ENCODE measurements at places on chromosomes 6 and 20. TPM values are rescaled to one million over a fixed set of nuclear protein-coding genes. Genes with fewer than 3 reads are reported as not detected.

The SLC35D3 gene
- total RNA-seq = not detected

The FAM209B gene
- total RNA-seq = not detected

The TGM3 gene
- total RNA-seq = 5.3 TPM

The SRSF6 gene
- total RNA-seq = 44.3 TPM

- DNase-seq = no peak
Observed at GRCh38 chr6:20058912-20059311, 153.4 kb downstream of the MBOAT1 start.

GRCh38 chr20:32451340-32451681 lies 93.2 kb downstream of the ASXL1 start:
- no peak for DNase-seq

GRCh38 chr6:57072108-57072507 lies 17.9 kb upstream of the ZNF451 start:
- no peak for DNase-seq

GRCh38 chr6:98092331-98092730 lies 742.0 kb upstream of the POU3F2 start:
- DNase-seq = no peak

GRCh38 chr20:49935746-49936152 lies 448 bp upstream of the RNF114 start:
- no peak for DNase-seq

GRCh38 chr20:6017880-6018279 lies 36.0 kb downstream of the LRRN4 start:
- DNase-seq = no peak

DNA sequence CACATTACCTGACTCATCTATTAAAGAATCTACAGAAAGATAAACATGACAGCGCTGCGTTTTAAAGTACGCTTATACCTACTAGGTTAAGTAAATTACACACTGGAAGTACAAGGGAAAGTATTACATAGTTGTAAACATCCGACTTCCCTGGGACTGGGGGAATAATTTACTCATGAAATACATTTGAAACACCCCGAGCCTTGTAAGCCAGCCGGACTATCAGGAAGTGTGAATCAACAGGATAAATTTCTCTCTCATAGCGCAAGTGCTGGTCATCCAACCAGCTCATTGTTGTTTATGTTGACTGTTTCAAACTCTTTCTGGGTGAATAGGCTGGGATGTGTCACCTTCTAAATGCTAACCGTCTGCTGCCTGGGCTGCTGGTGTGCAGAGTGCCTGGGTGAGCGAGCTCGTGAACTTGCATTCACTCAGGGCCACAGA lies 4.9 kb downstream of the BMP6 start:
- DNase-seq = peak; percentile 86

GRCh38 chr6:95848717-95849116 lies 167.1 kb upstream of the FUT9 start:
- no peak for DNase-seq

- DNase-seq = no peak
Observed at GRCh38 chr6:20207088-20207418, 5.2 kb downstream of the MBOAT1 start.

- peak; percentile 94 for DNase-seq
Observed at GRCh38 chr6:36678488-36679042, at the start of gene CDKN1A. Gene CDKN1A, plus strand, starts transcription at chr6:36678714. Its CDS starts 5,388 bp downstream, at chr6:36684102.

- no peak for DNase-seq
Observed at GRCh38 chr6:2767657-2768524, 2.7 kb downstream of the WRNIP1 start.

GRCh38 chr20:48107560-48107959 lies 322.3 kb upstream of the SULF2 start:
- no peak for DNase-seq

- no peak for DNase-seq
Observed at GRCh38 chr6:158565482-158566040, 5.7 kb downstream of the TMEM181 start.

DNA sequence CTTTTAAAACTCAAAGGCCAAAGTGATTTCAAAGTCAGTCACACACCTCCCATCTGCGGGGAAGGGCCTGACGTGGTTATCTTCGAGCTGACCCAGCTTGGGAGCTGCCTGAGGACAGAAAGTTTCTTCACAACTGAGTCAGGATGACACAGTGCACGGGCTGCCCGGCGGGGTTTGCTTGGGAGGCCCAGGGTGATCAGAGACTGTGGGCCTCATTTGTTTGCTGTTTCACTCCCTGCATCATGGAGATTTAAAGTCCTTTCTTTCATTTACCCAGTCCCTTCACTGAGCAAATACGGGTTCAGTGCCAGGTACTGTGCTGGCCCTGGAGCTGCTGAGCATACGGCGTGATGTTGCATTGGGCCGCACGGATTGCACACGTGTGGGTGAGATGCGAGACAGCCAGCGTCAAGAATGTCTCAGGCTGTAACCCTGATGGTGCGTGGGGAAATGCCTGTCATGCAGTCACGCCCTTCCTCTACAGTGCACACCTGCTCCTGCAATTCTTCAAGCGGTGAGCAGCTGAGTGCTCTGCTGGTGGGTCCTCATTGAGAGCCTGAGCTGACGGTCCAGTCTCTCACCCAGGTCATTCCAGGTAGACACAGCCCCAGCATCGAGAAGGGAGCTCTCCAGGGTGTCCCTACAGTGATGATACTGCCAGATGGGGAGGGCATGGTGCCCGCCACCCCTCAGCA lies 82.7 kb upstream of the PMEPA1 start:
- DNase-seq = no peak

DNA sequence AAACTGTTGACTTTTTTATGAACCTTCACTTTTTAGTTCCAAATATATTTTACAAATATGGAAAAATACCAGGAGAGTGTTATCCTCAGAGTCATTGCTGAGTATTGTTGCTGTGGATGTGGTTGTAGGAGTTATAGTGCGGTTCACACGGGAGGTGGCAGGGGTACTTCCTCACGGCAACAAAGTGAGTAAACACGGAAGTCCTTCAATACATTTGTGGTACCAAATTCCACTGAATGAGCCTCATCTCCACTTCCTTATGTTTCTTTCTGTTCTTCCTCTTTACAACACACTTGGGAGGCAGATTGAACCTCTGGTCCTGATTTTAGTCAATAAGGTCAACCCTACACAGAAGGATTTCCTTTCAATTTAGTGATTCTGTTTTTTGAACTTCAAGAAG lies 371.8 kb downstream of the BTBD3 start:
- DNase-seq = no peak

DNA sequence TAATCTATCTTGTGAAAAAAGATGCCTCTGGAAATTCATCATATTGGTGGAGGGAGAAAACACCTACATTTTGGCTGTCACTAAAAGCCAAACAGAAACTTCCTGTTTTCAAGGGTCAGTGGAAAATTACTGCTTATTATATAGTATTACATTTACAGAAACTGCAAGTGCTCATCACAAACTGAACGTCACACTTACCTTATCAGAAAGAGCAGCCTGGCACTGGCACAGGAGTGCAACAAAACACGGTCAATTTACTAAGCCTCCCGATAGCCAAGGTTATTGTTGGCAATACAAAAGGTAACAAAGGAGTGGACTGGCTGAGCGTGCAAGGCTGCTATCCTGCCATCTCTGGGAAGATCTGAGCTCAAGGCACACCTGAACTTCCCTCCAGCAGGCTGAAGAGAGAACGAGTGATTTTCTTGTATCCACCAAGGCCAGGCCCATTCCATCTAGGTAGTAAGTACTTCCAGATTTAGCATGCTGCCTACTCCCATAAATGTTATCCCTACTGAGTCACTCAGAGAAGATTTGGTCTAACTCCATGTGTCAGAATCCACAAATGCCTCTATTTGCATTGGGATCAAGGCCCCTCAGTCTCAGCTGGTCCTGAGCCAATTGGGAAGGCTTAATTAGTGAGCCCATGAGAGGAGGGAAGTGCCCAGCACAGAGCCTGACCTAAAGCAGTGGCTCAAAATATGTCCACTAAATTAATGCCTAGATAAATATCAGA lies 399.8 kb downstream of the BTBD9 start:
- DNase-seq = no peak

- no peak for DNase-seq
Observed at GRCh38 chr6:31152781-31153180, 4.8 kb downstream of the CCHCR1 start.

GRCh38 chr6:169188475-169188874 lies 65.2 kb downstream of the THBS2 start:
- peak; percentile 76 for DNase-seq

- DNase-seq = no peak
Observed at GRCh38 chr20:44630297-44630696, 21.2 kb downstream of the ADA start.

DNA sequence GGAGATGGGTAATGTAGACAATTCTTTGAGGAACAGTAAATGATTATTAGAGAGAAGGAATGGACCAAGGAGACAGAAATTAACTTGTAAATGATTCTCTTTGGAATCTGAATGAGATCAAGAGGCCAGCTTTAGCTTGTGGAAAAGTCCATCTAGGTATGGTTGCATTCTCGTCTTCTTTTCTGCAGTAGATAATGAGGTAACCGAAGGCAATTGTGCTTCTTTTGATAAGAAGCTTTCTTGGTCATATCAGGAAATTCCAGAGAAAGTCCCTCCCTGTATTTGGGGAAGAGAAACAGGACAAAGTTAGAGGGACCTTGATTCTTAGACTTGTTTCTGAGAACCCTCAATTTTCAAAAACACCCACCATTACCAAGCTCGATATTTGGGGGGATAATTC lies 109.1 kb upstream of the PRSS16 start:
- no peak for DNase-seq

GRCh38 chr6:27187231-27188060 lies 60.1 kb upstream of the PRSS16 start:
- no peak for DNase-seq

GRCh38 chr6:15143086-15143485 lies 102.8 kb upstream of the JARID2 start:
- DNase-seq = no peak

GRCh38 chr6:63805808-63806572 lies 170.4 kb downstream of the PHF3 start:
- peak; percentile 28 for DNase-seq

DNA sequence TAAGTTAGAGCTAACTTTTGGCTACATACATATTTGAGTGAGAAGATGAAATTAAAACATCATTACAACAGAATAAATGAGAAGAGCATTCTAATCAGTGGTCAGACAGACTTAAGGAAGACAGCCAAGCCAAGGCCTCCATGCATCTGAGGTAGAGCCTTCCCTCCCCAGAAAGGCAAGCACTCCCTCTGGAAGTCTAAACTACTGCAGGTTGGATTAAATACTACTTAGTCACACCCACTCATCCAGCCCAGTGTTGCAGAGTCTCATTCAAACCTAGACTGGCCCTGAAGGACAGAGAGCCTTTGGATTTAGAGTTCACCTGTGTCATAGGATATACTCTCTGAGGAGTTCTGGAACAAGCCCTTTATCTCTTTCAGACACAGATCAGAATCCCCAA lies 29.2 kb downstream of the TMX4 start:
- DNase-seq = no peak

DNA sequence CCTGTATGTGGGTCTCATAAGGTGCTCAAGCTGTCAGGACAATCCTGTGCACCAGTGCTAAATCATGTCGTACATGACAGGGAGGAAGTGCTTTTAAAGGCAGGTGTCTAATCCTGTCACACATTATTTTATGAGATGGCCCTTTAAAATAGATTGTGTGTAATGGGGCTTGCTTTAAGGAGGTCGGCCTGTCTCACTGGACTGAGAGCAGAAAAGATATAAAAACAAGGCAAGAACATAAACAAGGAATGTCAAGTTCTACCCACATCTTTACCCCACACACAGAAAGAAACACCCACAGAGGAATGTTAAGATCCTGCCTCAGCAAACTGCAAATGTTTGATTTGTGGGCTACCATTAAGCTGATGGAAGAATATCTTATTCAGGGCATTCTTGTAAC lies 279.0 kb downstream of the FOXA2 start:
- DNase-seq = no peak
